ENCODE measurements at places on chromosomes 5 and 9.

GRCh38 chr5:53359916-53360517, 120.4 kb upstream of the FST start:
- DNase-seq: no peak

DNA sequence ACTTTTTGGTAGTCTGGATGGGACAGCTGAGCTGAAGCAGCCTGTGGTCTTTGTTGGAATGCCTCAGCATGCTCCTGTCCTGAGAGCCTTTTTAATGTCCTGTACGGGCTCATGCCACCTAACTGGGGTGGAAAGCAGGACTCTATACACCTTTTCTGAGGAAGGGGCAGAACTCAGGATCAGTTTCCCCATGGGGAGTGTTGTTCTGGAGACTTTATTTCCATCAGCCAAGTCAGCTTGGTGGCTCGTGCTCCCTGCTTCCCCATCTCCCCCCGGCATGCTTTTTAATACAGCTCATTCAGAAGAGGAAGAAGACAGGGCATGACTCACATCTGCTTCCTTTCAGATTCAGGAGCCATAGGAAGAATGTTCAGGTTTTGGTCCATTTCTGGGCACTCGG, 5.1 kb upstream of the SEPTIN8 start:
- DNase-seq: no peak

DNA sequence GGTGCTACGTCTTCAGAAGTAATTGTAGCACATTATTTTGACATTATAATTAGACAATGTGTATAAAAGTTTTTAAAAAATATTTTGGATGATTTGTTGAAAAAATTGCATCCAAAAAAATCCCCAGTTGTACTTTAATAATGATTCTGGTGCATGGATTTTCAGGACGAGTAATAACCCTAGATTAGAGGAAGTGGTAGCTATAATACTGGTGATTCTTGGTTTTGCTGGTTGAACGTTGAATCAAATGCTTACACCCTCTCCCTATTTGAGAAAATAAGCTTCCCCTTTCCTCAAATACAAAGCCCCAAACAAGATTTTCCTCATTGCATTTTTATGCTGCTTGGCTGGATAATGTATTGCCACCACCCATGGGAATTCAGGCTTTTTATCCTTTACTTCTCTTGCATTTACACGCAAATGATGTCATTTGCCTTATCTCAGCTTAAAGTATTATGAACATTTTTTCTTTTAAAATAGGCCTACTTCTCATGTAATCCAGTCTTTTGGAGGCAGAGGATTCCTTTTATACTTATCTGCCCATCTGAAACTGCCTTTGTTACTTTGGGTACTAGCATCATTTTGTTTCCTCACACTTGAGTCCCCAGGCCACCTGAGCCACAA, 86.3 kb downstream of the UBE2R2 start:
- no peak for DNase-seq

GRCh38 chr9:1254071-1254470, 203.9 kb downstream of the DMRT2 start:
- no peak for DNase-seq

DNA sequence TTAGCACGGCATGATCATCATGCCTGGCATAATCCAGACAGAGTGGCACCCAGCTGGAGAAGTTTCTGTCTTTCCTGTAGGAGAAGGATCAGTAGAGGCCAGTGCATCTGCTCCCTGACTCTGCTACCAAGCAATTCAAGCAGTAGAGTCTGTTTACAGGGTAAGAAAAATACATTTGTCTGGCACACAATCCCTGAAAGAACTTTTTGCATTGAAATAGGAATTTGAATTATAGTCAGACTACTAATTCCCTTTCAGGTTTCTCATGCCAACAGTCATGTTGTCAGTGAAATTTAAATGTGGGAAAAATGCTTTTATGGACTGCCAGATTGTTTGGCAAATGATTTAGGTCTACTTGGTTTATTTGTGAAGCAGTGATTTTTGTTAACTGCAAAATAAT, 125.6 kb downstream of the RAB3C start:
- no peak for DNase-seq

DNA sequence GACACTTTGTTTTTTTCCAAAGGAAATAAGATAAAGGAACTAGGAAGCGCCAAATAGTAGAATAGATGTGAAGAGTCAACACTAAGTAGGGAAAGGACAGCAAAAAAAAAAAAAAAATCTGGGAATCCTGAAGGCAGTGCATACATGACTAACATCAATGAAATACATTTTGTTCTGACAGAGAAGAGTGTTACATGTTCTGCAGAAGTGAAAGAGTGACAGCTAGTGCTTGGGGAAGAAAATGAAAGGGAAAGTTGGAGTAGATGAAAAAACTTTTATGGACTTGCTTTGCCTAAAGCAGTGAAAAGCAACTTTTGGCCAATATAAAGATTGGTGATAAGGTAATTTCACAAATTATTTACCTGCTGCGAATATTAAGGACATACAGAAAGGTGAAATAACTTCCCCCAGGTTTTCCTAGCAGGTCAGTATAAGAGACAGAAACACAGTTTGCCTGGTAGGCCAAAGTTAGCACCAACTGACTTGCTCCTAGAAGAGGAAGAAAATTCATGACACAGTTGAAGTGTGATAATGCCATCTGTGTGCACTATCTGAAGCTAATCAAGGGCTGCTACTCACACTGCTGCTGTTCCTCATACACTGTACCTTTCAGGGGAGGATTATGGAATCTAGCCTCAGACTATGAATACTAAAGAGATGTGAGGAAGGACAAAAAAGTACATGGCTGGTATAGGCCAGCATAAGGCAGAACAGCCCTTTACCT, 38.6 kb downstream of the RANBP6 start:
- no peak for DNase-seq

- DNase-seq: no peak
These were observed 112.5 kb downstream of the CEMIP2 start for GRCh38 chr9:71655778-71656177.
